ENCODE measurements at places on chromosomes 5 and 9.

GRCh38 chr9:21579247-21579671 lies 97.1 kb upstream of the IFNE start:
- peak; percentile 38 for DNase-seq

DNA sequence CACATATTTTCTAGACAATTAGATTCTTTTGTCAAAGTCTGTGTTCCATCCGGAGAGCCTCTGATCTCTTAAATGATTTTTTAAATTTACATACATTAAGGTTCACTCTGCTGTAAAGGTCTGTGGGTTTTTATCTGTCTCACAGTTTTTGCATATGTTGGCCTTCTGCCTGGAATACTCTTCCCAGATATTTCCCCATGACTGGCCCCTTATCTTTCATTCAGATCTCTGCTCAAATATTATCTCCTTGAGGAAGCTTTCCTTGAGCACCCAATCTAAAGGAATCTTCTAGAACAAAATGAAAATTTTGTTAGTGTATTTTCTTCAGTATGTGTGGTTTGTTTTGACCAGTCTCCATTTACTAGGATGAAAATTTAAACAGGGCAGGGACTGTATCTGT lies 26.3 kb downstream of the FAF2 start:
- no peak for DNase-seq

DNA sequence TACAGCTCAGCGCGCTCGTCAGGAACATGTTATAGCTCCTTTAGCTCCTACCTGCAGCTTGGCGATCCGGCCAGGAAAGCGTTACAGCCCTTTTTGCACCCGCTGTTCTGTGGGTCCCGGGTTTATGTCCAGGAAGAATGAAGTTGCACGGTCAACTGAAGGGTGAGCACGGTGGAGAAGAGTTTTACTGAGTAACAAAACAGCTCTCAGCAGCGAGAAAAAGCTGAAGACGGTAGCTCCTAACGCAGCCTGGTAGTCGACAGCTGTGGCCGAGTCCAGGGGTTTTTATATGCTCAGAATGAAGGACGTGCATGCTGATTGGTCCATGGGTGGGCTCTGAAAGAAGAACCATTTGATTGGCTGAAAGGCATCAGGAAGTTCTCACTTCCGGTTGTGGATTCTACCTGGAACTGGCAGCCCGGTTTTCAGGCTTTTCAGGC lies 1830.1 kb upstream of the NUDT12 start:
- DNase-seq: no peak

DNA sequence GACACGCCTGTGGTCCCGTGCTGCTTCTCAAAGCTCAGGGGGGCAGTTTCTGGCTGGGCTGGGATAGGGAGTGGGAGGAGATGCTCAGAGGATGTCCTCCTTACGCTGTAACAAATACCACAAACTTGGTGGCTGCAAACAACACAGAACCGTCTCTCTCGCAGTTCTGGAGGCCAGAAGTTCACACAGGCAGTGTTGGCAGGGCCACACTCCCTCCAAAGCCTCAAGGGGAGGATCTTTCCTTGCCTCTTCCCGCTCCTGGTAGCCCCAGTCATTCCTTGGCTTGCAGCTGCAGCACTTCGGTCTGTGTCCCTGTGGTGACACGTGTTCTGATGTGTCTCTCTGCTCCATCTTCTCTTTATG lies 10.4 kb upstream of the ORM1 start:
- no peak for DNase-seq

DNA sequence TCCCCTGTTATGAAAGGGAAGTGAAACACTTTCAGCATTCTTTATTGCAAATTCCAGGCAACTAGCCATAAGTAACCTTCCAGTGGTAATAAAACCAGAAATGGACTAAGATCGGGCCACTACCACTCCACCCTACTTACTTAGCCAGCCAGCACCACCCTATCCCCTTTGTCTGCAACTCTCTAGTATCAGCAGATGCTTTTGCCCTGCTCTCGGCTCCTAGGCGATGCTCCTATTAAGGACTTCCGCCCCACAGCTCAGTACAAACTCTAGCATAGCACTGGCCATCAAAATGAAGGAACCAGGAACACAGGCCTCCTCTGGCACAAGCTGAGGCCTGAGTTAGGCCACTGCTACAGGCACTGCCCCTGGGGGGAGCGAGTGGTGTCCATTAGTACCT lies 81.2 kb downstream of the GLDC start:
- DNase-seq: no peak

- DNase-seq: no peak
These were observed 40.8 kb downstream of the CSF2 start for GRCh38 chr5:132114150-132115121.

- DNase-seq: no peak
These were observed 140.5 kb upstream of the PITX1 start for GRCh38 chr5:135174315-135175096.

GRCh38 chr5:178384816-178385495 lies 152.4 kb upstream of the PHYKPL start:
- DNase-seq: no peak

DNA sequence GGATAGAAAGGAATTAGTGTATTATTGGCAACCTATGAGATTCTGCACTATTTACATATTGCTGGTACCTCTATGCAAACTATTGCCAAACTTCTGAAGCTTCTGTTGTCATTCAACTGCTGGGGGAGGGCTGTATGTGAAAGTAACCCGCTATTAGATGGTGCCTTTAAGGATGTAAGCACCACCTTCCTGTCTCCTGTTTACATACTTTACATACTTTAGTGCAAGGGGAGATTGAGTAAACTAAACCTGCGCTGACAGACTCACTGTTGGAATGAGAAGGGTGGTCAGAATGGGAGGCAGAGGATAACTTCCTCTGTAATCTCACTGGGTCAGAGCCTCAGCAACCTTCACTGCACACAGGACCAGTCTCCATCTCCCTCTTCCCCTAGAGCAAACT lies 123.8 kb downstream of the NR3C1 start:
- no peak for DNase-seq

DNA sequence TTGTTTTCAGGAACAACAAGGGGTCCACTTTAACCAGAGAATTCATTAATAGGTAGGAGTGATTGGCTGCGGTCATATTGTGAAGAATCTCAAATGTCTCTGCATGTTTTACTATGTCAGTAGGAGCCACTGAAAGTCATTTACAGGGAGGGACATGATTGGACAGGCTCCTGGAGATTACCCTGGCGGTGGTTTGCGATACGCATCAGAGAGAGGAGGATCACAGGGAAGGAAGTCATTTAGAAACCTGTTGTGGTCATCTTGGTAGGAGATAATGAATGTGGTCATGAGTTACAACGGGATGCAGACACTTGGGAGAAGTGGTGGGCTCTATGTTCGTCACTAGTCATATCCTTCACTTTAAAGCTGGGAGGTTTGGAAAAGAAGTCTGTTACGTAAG lies 262.8 kb downstream of the FAM114A2 start:
- no peak for DNase-seq

DNA sequence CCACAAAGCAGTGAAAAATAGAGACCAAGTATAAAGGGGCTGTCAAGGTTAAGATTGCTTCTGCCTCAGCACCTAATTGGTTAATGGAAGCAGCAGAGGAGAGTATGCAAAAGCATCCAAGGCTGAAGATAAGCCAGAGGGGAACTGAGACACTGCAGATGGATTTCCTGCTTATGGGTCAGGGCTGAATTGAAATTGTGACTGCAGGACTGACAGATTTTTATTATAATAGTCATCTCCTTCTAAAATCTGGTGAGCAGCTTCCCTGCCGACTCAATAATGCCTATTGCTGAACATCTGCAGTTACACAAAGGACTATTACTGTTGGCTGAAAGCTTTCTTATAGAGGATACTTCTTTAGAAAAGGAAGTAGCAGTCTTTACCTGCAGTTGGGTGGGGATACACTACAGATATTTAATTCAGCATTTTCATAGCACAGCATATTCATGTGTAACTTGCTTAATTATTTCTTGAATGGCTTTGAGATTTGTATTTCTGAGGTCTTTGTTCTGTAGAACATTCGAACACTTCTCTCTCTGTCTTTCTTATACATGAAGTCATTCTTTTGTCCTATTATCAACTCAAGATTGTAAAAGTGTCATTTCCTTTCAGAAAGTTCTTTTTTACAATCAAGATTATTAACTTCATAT lies 363.0 kb upstream of the RIOK2 start:
- no peak for DNase-seq

DNA sequence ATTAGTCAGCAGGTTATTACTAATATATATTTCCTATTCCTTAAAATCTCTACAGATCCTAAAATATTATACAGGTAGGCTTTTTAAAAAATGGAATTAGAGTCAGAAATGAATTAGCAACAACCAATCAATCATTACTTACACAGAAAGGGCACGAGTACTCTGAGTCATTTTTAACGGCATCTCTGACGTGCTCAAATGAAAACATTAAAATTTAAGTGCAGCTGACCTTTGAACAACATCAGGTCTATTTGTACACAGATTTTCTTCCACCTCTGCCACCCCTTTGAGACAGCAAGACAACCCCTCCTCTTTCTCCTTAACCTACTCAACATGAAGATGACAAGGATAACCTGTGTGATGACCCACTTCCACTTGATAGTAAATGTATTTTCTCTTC lies 19.1 kb downstream of the AUH start:
- DNase-seq: no peak

GRCh38 chr5:177364159-177364962 lies 6.6 kb downstream of the RGS14 start:
- no peak for DNase-seq

- DNase-seq: no peak
These were observed 34.4 kb downstream of the ERGIC1 start for GRCh38 chr5:172868436-172868923.

All from stimulated activated CD8-positive, alpha-beta memory T cell treated with anti-CD3 and anti-CD28 coated beads, Interleukin-7, amount 100 ng/mL, for 4 hours (primary cell).